ENCODE measurements at places on chromosomes 13 and 19.

GRCh38 chr19:39969266-39969665 is 1.7 kb upstream of the PSMC4 start:
- no peak for DNase-seq

DNA sequence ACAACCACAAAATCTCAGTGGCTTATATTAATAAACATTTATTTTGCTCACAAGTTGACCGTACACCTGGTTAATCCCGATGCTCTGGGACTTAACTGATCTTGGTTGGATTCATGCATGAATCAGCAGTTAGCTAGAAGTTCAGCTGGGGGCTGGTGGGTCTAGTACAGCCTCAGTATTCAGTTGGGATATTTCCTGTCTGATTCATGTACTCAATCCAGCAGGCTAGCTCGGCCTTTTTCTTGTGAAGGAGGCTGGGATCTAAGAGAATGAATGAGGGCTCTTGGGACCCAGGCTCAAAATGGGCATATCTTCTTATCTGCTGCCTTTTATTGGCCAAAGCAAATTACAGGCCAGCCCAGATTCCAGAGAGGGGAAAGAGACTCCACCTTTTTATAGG is 178.8 kb downstream of the KCTD12 start:
- DNase-seq = no peak

DNA sequence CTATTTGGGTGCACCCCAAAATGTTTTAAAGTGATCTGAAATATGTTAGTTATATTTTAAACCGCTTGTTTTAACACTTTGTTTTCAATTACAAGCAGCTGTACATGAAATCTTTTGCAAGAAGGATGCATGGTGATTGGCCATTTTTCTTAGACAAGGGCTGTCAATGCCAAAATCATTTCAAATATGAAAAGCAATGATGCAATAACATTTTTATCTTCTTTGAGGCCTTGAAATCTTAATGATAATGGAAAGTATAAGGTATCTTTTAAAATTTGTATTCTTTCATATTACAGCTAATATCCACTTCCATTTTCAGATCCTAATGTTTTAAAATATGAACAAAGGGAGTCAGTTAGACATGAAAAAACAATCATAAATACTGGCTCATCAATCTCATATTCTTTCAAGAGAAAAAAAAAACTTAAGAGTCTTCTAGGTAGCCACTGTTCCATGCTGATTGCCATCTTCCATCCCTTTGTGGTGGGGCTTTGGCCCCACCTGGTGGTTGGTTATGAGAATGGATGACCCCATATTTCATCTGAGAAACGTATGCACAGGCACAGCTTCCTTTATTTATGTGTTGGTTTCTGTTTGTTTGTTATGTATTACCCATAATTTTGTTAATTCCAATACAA is 330.3 kb upstream of the MIR17HG start:
- DNase-seq = no peak

DNA sequence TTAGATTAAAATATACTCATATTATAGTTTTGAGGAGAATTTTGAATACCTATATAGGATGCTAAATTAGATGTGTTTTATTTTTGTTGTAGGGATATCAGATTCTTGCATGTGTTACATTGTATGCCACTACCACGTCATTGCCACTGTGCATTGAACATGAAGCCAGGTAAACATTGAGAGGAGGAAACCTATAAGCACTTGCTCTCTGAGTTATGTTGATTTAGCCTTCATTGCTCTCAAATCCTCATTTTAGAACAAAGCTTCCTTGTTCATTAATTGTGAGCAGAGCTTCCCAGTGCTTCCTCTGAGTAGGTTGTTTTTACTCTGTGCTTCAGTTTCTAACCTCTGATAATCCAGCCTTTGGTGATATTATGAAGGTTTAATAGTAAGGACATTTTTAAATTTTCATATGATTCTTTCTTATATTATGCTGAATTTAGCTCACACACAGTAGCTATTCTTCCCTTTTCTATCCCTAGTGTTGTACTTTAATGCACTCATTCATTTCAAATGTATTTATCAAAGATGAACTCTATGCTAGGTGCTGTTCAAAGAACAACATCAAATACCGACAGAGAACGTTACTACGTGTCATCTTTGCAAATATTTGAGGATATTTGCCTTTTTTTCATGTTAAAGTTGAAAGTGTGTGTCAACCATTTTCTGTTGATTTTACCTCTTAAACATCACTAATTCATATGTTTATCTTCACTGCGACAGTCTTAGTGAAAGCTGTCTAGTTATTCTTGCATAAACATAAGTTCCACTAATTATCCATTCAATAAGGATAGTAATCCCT is 1448.0 kb upstream of the MIR17HG start:
- no peak for DNase-seq

- DNase-seq = no peak
Observed at GRCh38 chr13:59111751-59112171, 1052.0 kb downstream of the DIAPH3 start.

GRCh38 chr19:36514012-36514612 is 14.0 kb downstream of the ZNF260 start:
- no peak for DNase-seq

GRCh38 chr19:46471811-46472543 is 614 bp upstream of the PNMA8A start:
- DNase-seq = no peak

DNA sequence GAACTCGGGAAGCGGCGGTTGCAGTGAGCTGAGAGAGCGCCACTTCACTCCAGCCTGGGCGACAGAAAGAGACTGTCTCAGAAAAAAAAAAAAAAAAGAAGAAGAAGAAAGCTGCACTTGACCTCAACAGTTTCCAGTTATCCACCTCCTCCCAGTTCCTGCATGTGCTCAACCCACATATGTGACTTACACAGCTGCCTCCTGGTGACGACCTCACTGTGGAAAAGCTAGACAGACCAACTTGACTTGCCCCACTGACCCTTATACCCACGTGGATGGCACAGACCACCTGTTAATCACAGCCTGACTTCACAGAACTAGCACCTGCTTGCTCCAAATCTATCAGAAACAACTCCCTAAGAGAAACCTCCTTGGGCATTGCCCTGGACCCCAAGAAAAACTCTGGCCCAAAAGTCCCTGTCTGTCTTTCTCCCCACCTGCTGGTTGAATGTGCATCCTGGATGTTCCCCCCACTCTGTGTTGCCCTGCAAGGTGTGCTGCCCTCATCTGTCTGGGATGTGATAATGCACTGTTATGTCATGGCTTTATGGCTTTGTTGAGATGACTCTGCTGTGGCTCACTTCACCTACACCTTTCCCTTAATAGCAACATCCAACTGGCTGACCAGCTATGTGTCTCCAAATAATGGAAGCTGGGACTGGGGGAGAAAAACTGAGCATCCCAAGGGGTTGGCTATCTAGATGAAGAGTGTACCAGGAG is 2.8 kb downstream of the ZNF20 start:
- no peak for DNase-seq

DNA sequence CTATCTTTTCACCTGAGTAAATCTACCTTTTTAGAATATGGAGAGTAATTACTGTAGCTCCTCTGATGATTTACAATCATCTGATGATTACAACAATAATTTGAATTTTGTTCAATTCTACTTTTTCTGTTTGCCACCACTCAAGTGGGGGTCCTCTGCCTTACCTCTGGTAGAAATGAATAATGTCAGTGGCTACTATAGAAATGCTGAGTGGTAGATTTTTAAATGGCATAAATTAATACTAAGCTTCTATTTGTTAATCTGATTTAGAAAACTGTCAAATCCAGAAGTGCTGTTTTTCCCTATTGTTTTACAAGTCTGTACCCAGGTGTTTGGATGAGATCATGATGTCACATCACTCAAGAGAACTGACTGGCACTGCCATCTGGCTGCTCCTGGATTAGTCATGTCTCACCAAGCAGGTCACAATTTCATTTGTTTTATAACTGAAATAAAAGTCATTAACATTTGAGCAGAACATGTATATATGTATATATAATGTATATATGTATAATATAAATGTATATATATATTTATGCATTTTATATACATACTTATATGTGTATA is 494.8 kb downstream of the TBC1D4 start:
- no peak for DNase-seq

DNA sequence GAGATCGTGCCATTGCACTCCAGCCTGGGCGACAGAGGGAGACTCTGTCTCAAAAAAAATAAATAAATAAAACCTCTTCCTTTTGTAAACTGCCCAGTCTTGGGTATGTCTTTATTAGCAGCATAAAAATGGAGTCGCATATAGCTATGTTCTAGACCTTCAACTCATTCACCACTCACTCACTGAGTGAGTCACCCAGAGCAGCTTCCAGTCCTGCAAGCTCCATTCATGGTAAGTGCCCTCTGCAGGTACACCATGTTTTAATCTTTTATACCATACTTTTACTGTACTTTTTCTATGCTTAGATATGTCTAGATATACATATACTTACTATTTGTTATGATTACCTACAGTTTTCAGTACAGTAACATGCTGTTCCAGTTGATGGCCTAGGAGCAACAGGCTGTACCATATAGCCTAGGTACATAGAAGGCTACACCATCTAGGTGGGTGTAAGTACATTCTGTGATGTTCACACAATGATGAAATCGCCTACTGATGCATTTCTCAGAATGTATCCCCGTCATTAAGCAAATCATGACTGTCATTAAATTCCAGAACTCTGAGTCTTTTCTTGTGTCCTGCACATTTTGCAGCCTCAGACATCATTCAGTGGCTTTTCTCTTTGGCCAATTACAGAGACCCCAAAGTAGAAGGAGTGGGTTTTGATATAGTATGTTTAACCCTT is 13.7 kb upstream of the FARP1 start:
- DNase-seq = no peak

- no peak for DNase-seq
Observed at GRCh38 chr19:18319591-18320135, 3.2 kb downstream of the LSM4 start.

DNA sequence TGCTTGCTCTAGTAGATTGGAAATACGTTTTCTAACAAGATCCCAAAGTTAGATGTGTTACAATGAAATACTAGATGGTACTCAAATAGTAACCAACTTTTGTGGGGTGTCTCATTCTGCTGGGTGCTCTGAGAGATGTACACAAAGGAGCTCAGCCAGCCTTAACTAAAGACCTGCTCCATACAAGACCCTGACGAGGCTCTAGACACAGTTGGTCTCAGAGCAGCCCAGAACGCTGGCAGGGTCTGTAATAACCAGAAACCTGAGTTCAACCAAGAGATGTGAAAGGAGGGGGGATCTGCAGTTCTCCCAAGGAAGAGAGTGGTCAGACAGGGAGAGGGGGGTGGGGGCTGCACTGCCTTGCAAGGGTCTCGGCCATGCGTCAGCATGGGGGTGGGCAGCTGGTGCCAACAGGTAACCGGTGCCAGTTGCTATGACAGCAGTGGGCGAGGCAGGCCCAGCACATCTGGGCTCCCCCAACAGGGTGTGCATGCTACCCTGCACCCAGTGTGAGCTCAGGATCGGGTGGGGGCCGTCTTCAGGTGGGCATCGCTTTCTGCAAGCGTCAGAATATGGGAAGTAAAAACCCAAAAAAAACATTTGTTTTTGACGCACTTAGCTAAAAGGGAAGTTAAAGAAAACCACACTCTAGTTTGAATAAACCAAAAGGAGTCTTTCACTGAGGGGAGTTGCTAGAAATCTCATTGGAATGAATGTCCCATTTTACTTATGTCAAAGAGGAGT is 68.0 kb upstream of the GPR183 start:
- DNase-seq = no peak

- peak; percentile 99 for DNase-seq
Observed at GRCh38 chr19:680287-681028, 4.3 kb downstream of the FSTL3 start.

DNA sequence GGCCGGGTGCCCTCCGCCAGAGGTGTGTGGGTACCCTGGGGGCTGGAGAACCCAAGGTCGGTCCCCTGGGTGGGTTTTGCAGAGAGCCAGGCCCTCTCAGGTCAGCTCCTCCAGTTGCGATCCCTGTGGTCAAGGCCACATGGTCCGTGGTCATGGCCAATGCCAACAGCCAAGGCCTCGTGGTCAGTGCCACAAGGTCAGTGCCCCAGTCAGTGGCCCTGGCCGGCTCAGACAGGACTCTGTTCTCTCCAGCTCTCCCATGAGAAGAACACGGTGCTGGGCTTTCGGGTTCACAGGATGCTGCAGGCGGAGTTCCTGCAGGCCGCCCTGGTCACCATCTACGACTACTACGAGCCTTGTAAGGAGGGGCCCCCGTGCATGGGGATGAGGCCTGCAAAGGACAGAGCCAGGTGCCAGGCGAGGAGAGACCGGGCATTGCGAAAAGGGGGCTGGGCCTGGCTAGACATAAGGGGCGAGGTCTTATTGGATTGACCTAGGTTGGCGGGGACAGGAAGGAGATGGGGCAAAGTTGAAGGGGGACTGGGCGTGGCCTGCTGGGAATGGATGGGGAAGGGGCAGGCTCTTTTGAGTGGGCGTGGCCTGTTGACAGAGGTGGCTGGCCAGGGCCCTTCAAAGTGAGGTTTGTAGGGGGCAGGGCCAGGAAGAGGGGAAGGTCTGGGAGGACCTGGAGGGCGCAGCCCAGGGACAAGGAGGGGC is 15.2 kb upstream of the SHFL start:
- DNase-seq = no peak

DNA sequence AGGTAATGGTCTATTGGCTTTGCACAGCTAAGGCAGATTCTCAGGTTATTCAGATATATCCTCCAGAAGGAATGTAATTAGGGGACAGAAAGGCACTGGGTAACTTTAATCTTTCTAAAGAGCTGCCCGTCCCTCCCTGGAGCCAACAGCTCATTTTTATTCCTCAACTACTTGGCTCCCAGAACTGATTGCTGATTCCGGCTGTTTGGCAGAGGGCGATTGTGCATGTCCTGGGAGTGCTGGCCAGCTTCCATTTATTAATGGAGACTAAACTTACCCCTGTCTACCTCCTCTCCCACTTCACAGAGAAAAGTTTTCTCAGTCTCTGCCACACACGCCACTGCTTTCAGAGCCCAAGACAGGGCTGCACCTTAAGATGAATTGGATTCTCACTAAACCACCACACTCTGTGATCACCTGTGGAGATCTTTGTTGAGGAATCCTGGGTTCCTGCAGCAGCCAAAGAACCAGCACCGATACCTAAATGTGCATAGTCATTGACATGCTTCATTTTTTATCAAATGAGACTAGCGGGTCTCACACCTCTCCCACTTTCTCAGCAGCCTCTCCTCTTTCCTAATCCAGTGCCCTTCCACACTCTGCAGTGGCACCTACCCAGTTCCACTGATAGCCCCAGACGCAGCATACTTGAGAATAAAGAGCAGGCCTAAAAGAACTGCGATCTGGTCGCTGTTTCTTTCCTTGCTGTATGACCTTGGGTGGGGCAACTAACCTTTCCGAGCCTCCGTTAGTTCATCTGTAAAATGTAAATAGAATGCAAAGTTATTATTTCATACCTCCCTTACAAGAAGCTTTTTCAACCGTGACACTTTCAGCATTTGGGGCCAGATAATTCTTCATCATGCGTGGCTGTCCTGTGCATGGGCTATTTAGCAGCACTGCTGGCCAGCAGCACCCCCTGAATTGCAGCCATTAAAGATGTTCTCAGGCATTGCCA is 648.7 kb downstream of the UQCRFS1 start:
- DNase-seq = no peak

GRCh38 chr19:46435009-46435408 is 6.3 kb upstream of the PNMA8C start:
- no peak for DNase-seq
